ENCODE measurements at places on chromosomes 5 and 9.

GRCh38 chr9:129640086-129640870, 1.7 kb downstream of the ASB6 start:
- DNase-seq: no peak

DNA sequence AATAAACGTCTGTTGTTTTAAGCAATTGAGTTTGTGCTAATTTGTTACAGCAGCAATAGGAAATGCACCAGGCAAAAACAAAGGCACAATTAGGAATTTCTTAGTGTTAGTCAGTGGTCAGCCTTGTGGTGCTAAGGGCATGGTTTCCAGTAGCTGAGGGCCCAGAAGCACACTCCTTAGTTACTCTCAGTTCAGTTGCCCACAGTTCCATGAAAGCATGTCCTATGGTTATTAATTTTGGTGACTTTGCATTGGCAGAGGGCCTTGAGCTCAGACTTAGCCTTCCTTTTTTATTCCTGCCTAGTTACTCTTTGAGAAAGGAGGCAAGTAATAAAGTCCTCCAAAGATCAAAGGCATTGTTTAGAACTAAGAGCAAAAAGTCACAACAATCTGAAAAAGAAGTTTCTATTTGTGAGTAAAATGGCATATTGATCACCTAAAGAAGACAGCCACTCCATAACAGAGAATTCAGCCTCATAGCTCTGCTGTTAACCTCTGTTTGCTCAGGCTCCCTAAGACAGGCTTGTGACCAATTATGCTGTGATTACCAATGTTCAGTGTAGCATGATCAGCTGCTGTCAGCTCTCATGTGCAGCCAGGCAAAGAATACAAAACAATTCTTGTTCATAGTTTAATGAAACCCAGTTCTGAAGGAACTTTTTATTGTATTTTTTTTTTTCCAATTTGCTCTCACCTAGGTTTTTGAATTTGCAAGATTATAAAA, 57.0 kb upstream of the MROH2B start:
- no peak for DNase-seq

DNA sequence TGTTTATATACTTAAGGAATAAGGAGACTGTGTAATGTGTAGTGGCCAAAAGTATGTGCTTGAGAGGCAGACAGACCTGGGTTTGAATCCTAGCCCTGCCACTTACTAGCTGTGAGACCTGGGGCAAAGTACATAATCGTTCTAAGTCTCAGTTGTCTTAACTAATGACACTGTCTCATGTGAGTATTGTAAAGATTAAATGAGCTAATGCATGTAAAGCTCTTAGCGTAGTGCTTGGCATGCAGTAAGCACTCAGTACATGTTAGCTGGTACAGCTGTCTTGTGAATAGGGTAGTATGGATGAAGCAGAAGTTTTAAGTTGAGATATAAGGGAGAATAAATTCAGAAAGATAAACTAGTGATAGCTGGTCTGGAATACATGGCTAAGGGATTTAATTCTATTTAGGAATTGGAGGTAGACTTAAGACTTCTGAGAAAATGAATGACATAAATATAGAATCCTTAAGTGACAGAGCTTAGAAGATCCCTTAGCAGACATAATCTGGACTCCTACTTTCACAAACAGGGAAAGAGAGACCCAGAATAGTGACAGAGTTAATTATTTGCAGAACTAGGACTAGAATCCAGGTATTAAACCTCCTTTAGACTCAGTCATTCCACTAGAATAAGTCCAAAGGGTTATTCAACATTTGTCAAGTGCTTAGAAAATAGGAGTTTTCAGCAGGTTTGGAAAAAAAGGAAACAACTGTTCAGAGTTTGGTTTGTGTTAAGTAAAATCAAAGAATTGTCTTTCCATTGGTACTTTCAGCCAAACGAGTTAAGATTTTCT, 13.1 kb downstream of the GPR21 start:
- no peak for DNase-seq

DNA sequence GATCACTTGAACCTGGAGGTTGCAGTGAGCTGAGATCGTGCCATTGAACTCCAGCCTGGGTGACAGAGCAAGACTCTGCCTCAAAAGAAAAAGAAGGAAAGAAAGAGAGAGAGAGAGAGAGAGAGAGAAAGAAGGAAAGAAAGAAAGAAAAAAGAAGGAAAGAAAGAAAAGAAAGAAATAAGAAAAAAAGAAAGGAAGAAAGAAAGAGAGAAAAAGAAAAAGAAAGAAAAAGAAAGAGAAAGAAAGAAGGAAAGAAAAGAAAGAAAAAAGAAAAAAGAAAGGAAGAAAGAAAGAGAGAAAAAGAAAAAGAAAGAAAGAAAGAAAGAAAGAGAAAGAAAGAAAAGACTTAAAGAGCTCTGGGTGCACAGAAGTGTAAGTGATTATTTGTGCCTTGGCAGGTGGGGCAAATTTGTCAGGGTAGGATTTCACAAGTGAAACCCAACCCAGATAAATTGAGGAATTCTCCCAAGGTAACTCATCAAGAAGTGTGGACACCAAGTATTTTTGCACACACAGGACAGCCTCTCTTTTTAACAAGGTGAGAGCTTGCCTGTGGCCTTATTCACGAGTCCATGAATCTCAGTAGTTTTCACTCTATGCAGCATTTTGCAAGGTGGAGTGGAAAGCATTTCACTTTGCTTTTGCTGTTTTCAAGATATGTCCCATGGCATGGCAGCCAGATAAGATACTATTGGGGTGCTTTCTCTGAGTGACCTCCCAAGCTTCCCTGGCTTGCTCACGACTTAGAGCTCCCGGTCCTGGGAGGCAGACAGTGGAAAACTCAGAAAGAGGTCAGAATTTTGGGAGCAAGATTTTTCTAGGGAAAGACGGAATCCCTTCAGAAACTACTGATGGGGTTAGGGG, 57.8 kb downstream of the C9orf153 start:
- DNase-seq: no peak

GRCh38 chr5:57725658-57726504, 243.3 kb upstream of the ACTBL2 start:
- no peak for DNase-seq

DNA sequence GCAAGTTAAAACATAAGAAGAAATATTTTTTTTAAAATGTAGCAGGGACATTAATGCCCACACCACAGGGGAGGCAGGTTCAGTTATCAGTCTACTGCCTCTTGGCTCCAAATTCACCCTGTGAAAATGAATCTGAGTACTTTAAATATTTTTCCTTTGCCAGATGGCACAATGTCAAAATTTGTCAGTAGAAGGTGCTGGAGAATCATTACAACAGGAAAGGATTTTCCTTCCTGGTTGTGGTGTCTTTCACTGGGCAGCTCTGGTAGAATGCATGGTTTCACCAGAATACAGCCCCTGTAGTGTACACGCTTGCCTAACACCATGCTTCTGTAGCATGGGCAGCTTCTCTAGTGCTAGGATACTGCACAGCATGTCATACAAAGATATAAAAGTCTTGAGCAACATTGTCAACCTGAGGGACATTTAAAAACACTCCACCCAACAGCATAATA, 9.7 kb upstream of the SREK1 start:
- no peak for DNase-seq

Measured in GM12864 (cell line).